ENCODE measurements at places on chromosomes 3 and 15.

- peak; percentile 24 for DNase-seq
Observed at GRCh38 chr15:44066211-44066827, 128.8 kb downstream of the FRMD5 start.

- DNase-seq = no peak
Observed at GRCh38 chr3:134020135-134020680, 9.5 kb downstream of the SLCO2A1 start.

DNA sequence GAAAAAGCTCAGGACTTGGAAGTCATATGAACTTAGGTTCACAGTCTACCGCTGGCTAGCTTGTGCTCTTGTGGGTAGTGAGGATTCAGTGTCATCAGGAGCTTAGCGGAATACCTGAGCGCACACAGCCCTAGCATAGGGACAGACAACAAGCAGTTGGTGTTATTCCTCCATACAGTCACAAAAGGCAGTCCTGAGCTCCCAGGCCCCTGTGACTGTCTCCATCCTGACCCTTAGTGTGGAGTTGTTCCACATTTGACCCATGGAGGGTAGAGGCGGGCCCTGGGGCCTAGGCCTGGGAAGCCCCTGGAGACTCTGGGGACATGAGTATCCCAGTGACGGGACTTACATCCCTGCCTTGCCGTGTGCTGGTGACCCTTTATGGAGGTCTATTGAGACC lies 131.5 kb upstream of the PLXNA1 start:
- no peak for DNase-seq

DNA sequence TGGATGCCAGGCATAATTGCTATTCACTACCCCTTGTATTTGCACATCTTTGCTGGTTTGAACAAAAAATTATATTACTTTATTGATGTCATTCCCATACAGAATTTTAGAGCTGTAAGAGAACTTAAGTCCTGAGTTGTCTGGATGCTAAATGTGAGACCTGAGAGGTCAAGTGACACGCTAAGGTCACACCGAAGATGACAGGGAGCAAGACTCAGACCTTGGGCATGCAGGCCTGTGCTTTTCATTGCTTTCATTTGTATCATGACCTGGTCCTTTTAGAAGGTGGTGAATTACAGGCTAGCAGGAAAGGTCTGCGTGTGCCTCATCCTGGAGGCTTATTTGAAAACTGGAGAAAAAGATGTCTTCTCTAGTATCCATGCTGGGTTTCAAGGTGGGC lies 312.0 kb upstream of the RASGRP1 start:
- no peak for DNase-seq

DNA sequence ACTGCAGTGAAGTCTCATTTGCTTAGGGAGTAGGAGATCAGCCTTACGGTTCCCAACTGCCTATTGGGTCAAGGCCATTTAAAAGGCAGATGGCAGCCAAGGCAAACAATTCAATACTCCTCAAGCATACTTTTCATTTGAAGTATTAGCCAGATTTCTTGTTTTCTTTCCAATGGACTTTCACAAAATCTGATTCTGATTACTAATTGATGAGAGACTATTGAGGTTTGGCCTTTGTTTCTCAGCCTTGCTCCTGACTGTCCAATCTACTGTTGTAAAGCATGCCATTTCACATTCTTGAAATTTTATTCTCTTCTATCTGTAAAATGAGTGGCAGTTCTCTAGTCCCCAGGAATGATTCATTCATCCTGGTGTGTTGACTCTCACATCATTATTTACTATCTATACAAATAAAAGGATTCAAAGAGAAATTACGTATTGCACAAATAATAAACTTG lies 166.2 kb upstream of the TGFBR2 start:
- no peak for DNase-seq

GRCh38 chr3:10169000-10169496 lies 4.3 kb downstream of the IRAK2 start:
- no peak for DNase-seq

DNA sequence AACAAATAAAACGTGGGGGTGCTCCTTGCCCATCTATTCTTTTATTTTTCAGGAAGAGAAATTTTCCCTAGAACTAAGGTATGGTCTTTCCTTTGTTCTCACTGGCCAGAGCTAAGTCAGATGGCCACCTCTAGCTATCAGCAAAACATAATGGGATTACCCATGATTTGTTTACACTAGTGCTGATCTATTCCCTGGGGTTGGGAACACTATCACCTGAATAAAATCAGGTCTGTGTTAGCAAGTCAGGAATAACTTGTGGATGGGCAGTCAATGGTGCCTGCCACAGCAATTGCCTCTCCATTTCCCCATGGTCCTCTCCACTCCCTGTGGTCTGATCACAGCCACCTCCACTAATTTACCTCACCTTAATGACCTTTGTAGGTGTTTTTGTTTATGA lies 181.7 kb upstream of the CADPS start:
- DNase-seq = no peak

DNA sequence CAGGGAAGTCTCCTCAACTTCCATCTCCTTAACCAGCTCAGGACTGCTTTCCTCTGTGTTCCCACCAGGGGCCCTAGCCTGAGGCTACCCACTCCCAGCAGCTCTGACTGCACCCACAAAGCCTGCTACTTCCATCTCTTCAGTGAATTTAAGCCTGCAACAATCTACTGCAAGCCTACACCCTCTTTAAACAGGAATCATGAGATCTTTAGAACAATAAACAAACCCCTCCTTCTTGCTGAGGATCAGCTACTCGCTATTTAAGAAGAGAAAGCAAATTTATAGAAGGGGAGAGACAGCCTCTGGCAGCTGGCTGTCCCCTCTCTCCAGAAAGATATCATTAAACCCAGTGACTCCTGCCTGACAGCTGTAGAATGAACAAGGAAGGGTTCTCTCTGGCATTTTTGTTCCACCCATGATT lies 51.9 kb downstream of the ARHGAP31 start:
- DNase-seq = no peak

DNA sequence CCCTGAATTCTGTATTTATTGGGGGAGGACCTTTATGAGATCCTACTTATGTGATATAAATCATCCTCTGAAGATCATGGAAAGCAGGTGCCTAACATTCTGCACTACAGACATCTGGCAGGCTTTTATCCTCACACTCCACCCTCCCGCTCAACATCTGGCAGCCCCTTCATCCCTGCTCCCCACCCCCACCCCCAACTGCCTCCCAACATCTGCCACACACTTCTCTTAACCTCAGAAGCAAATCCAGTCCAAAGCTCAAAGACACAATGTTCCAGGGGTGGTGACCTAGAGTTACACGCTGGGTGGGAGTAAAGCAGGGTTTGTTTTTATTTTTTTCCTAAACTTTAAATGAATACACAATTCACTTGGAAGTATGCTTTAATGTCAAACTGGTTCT lies 184.5 kb upstream of the ATP11B start:
- no peak for DNase-seq

DNA sequence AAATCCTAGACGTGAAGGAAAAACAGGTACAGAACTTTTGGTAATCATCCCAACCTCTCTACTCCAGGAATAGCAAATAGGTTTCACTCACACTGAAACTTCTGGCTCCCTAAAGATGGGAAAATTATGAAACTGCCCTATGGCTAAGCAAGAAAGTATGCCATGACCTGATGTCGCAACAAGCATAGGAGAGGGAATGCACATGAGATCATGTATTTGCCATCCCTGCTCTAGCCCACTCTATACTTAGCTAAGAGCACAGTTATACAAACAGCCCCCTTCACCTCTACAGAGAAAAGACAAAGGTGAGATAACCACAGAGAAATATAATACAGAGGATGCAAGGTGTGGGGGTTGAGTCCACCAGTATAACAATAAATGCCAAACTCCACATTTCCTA lies 102.7 kb downstream of the TBC1D5 start:
- DNase-seq = no peak

- DNase-seq = peak; percentile 26
Observed at GRCh38 chr15:40323953-40324937, 753 bp downstream of the INAFM2 start.

GRCh38 chr3:68740087-68740486 lies 192.3 kb downstream of the TAFA4 start:
- DNase-seq = no peak

GRCh38 chr15:41985236-41986160 lies 13.1 kb upstream of the EHD4 start:
- no peak for DNase-seq

DNA sequence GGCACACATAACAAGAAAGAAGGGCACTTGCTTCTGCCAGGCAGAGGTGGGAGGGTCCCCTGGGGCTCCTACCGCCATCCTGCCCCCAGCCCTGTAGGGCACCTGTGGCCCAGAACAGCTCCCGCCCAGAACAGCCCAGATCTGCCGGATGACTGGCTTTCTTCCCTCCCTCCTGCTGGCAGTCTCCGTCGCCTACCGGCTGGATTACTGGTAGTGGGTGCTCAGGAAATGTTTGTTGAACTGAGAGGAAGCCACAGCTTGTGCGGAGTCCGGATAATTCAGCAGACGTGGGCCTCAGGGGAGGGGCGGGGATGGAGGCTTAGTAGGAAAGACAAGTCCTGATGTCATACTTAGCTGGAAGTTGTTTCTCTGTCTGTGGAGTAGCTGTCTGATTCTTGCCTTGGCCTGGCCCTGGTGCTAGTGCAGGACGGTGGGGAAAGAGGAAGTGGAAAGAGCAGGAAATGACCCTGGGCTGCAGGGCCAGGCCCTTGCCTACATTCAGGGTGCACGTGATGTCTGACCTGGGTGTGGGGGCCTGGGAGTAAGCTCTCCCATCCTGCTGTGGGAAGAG lies 6.7 kb downstream of the CCDC9B start:
- DNase-seq = peak; percentile 37

GRCh38 chr3:61869371-61869770 lies 308.0 kb downstream of the PTPRG start:
- DNase-seq = no peak

DNA sequence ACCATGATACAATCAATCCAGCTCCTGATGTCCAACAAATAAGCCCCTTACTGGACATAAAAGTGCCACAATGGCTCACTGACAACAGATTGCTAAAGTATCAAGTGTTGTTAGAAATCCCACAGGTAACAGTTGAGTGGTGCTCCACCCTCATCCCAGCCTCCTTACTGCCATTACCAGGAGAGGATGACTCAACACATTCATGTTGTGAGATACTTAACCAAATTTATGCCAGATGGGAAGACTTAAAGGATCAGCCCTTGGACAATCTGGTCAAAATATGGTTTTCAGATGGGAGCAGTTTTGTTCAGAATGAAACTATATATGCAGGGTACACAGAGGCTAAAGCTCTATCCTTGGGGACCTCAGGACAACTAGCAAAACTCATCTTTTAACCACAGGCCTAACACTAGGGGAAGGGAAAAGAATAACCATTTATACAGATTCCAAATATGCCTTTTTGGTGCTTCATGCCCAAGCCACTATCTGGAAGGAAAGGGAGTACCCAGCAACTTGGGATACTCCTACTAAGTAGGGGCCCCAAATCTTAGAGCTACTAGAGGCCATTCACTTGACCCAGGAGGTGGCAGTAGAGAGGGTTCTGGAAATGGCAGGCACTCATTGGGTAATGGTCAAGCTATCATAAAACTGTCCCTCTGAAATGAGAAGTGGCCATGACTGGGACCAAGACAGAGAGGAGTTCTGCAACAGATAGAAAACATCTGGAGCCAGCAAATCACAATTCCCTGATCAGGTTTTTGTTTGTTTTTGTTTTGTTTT lies 6.9 kb upstream of the ZNF662 start:
- DNase-seq = no peak

- DNase-seq = no peak
Observed at GRCh38 chr3:9945358-9945757, 6.8 kb downstream of the PRRT3 start.

All from naive B cell (primary cell).